ENCODE measurements at places on chromosomes 4 and X.

DNA sequence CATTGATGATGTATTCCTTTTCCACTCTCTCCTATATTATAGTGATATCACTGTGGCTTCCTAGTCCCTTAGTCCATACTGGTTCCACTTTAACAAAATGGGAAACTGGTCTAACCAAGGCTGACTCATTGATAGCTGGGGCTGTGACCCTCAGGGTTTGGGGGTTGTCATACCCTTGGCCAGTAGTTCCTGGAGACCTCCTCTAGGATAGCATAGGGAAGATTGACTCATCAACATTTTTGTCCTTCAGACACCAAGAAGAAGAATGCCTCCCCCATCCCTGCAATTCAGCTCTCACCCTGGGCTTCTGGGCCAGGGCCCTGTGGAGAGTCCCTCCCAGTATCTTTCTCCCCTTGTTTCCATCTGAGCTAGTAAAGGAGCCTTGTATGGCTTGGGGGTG is 68.8 kb upstream of the PRPS1 start:
- no peak for DNase-seq

DNA sequence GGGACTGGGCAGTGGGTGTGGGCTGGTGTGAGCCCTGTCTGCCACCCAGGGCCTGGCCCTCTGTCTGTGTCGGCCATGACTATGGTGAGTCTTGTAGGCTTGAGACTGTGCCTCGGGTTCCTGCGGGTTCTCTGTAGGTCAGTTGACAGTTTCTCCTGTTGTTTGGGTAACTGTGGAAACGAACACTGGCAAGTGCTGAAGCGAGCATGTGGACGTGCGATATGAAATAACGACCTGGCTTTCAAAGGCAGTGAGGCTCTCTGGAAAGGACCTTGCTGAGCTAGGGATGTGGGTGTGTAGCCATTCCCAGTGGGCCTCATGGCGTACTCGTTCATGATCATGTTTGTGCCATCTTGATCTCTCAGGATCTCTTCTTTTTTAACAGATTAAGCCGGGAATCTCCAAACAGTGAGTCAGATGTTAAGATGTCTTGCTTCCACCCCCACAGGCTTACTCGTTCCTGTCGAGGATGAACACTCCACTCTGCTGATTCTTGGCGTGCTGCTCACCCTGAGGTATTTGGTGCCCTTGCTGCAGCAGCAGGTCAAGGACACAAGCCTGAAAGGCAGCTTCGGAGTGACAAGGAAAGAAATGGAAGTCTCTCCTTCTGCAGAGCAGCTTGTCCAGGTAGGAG is 41.3 kb downstream of the HTT start:
- DNase-seq: no peak

- DNase-seq: no peak
Observed at GRCh38 chr4:122842984-122843531, 16.4 kb downstream of the FGF2 start.

DNA sequence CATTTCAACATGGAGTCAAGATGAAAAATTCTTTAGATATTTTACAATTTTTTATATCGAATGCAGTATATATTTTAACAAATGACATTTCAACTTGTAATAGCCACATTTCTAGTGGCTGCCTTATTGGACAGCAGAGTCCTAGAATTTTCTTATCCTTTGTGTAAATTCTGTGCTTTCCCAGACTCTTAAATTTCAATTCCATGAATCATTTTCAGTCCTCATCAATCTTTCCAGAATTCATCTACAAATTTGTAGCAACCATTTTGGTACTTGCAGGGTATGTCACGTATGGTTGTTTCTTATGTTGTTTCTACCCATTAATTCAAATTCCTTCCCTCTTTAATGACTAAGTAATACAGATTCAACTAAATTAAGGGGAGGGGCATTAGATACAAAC is 2.7 kb downstream of the PAICS start:
- DNase-seq: no peak

GRCh38 chrX:44596277-44596676 is 53.6 kb upstream of the FUNDC1 start:
- no peak for DNase-seq

Data from NCI-H1694 treated with DMSO at 0.1 percent for 48 hours (cell line).